Vagina (tissue), 2 donors: ENCODE measurements at places on chromosomes 2 and 18. TPM values are rescaled to one million over a fixed set of nuclear protein-coding genes. Genes with fewer than 3 reads are reported as not detected.

GRCh38 chr18:23302851-23303527 is 150.1 kb upstream of the RIOK3 start:
- no peak for DNase-seq

GRCh38 chr18:77522051-77522675 is 272.5 kb downstream of the GALR1 start:
- no peak for DNase-seq

GRCh38 chr18:41373612-41374011 is 581.4 kb upstream of the PIK3C3 start:
- DNase-seq: no peak

DNA sequence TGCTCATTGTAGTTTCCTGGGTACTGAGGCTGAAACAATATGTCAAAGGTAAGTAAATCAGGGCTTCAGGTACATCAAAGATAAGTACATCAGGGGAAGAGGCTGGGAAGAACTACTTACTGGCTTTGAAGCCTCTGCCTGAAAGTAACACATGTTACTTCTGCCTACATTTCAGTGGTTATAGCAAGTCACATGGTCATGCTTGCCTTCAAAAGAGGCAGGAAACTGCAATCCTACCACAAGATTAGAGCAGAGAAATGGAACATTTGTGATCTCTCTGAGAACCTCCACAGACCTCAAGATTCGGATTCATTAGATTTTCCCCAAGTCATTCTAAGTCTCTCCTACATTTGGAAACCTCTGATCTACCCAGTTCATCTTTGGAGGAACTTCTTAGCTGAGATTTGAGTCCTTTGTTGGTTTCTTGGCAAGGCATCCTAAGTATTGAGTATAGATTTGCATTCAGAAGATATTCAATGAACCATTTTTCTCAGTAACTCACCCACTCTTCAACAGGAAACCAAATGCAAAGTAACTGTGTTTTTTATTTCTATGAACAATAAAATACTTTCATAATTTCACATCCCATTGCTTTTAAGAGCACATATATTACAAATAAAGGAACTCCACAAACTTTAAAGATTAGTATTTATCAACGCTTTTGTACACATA is 48.5 kb upstream of the CCDC195 start:
- DNase-seq: no peak

- no peak for DNase-seq
These were observed 124.2 kb upstream of the SATB2 start for GRCh38 chr2:199581935-199582360.

DNA sequence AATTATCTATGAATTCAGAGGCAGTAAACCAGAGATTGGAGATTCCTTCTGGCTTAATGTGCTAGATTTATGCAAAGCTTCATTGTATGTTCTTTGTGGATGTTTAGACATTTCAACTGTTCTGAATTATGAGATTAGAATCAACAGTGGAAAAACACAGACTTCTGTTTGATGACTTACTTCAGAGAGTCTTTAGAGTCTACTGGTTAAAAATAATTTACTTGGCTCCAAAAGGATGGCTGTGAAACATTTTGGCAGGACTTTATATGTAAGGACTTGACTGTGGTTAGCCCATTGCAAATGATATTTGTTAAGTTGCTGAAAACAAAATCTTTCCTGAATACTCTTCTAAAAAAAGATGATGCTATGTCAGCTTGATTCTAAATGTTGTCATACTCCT is 25.5 kb upstream of the LRRC30 start:
- DNase-seq: no peak

GRCh38 chr2:122028371-122029100 is 273.1 kb downstream of the TSN start:
- no peak for DNase-seq

DNA sequence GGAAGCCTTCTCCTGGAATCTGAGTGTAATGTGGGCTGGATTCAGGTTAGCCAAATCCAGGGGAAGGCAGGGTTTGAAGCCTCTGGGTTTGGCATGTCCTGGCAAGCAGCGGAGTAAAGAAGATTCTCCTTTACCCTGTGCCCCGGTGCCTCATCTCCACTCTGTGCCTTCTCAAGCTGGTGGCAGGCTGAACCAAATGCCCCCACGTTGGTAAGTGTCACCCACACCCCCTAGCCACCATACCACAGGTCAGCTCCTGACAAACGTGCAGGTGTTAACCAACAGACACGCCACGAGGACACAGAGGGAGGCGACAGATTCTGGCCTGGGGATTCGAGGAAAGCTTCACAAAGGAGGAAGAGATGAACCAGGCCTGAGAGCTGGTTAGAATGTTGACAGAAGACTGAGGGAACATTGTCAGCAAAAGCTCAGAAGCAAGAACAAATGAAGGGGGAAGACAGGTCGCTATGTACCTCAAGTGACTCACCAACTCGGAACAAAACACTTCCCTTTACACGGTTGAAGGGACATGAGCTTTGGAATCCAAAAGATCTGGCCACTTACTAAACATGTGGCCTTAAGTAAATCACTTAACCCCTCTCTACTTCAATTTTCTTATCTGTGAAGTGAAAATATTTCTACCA is 85.2 kb upstream of the LCLAT1 start:
- DNase-seq: no peak

The NXPH2 gene
- total RNA-seq: not detected

The FHOD3 gene
- total RNA-seq: 5.6 TPM
